Esophagus (tissue), 2 donors: ENCODE measurements at places on chromosomes 6 and 20. TPM values are rescaled to one million over a fixed set of nuclear protein-coding genes. Genes with fewer than 3 reads are reported as not detected.

Gene GRIK2
- 0.06 TPM for polyA plus RNA-seq

Gene RPS18
- polyA plus RNA-seq = 7,154 TPM

Gene BEND6
- 0.08 TPM for polyA plus RNA-seq

Gene GABRR2
- polyA plus RNA-seq = 0.12 TPM

Gene FAM83D
- polyA plus RNA-seq = 32.6 TPM

Gene HLA-DRB5
- 0.08 TPM for polyA plus RNA-seq

Gene PRKN
- polyA plus RNA-seq = 0.45 TPM

Gene VEGFA
- polyA plus RNA-seq = 157 TPM

Gene CRISP3
- polyA plus RNA-seq = 144 TPM

Gene C20orf202
- 0.33 TPM for polyA plus RNA-seq

Gene C4B
- polyA plus RNA-seq = 5.3 TPM

Gene PFDN6
- polyA plus RNA-seq = 127 TPM

Gene PSORS1C1
- 4.3 TPM for polyA plus RNA-seq

Gene SNAP25
- polyA plus RNA-seq = 0.06 TPM

Gene DEFB126
- polyA plus RNA-seq = not detected

Gene SNAI1
- 1.2 TPM for polyA plus RNA-seq

Gene GDAP1L1
- not detected for polyA plus RNA-seq

Gene SPATA25
- polyA plus RNA-seq = 0.76 TPM

Gene GOPC
- 12.1 TPM for polyA plus RNA-seq

Gene TREML1
- 0.06 TPM for polyA plus RNA-seq

Gene RIOK1
- 13.5 TPM for polyA plus RNA-seq

Gene GTSF1L
- polyA plus RNA-seq = not detected

Gene PRL
- not detected for polyA plus RNA-seq

Gene CGAS
- 1.2 TPM for polyA plus RNA-seq

Gene RGL2
- polyA plus RNA-seq = 58.7 TPM

Gene ZSCAN16
- 6.3 TPM for polyA plus RNA-seq

Gene SULF2
- 153 TPM for polyA plus RNA-seq

Gene PRRC2A
- 110 TPM for polyA plus RNA-seq

Gene HLA-DPA1
- polyA plus RNA-seq = 7.8 TPM

Gene CASS4
- polyA plus RNA-seq = 0.18 TPM

Gene RPRD1B
- 4.9 TPM for polyA plus RNA-seq

Gene SPTLC3
- polyA plus RNA-seq = 3.5 TPM
